ENCODE measurements at places on chromosomes 4 and X. TPM values are rescaled to one million over a fixed set of nuclear protein-coding genes. Genes with fewer than 3 reads are reported as not detected.

- no peak for DNase-seq
Observed at GRCh38 chrX:16312761-16313623, 145.7 kb downstream of the MAGEB17 start.

DNA sequence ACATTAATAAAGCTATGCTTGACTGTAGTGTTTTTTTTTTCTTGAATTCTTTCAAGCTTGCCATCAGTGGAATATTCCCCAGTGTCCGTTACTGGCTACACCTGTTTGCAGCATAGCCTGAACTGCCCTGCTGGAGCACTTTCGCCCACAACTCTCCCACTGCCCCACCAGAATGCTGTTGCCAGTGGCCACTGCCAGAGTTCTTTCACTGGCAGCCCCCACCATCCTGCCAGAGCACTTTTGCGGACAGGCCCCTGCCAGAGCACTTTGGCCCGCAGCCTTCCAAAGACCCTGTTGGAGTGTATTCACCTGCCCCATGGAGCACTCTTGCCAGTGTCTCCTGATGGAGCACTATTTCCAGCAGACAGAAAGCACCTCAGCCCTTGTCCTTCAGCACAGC is 452.3 kb upstream of the GRID2 start:
- DNase-seq: no peak

DNA sequence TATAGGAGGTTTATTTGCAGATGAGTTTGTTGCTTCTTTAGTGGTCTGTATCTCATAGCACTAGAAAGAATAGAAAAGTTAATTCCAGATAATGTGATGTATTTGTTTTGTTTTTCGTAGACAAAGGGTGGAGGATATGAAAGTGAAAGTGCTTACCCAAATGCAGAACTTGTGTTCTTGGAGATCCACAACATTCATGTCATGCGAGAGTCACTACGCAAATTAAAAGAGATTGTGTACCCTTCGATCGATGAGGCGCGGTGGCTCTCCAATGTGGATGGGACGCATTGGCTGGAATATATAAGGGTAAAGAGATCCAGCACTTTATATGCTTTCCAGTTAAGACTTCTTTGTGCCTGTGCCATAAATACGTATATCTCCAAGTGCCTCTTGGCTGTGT is 43.3 kb downstream of the MTMR1 start:
- no peak for DNase-seq

GRCh38 chr4:142129931-142130330 is 493.5 kb downstream of the IL15 start:
- DNase-seq: no peak

The TEX11 gene
- total RNA-seq: not detected

The PIN4 gene
- total RNA-seq: 11.0 TPM

Measured in Peyer's patch (tissue), 4 donors.